Left renal cortex interstitium (tissue), 4 donors: ENCODE measurements at places on chromosomes 11 and 22. TPM values are rescaled to one million over a fixed set of nuclear protein-coding genes. Genes with fewer than 3 reads are reported as not detected.

The ACTN3 gene
- polyA plus RNA-seq, result 0.69 TPM

The C11orf87 gene
- 0.29 TPM for polyA plus RNA-seq

- DNase-seq, result no peak
Observed at GRCh38 chr11:5631417-5631816, 6.6 kb downstream of the TRIM34 start.

- no peak for DNase-seq
Observed at GRCh38 chr11:116981266-116981885, 116.9 kb downstream of the SIK3 start.

DNA sequence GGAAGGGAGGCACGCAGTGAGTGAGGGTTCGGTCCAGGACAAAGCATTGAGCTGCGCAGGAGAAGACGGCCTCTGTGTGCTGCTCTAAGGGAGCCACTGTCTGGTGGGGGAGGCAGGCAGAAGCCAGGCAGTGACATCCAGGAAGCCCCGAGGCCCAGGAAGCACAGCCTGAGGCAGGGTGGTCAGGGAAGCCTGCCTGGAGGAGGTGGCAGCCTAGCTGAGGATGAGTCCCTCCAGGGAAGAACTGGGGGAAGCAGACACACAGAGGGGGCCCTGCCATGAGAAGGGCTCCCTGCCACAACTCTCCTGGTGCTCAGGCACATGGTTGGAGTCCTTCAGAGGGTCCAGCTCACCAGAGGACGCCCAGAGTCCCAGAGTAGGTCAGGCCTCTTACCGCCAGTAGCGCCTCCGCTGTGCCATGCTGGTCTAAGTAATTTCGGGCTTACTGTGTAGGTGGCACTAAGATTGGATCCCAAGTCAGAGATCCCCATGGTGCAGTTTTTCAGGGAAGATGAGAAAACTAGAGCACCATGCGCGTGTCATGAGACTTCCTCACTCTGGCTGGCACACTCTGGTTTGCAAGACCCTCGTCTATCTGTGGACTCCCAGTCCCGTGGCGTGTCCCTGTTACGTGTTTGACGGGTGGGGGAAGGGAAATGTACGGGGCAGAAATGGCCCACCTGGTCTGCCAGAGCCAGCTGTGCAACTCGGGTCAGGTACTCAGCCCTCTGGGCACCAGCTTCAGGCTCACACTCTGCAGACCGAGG is 887.2 kb downstream of the BRD1 start:
- DNase-seq, result no peak
